ENCODE measurements at places on chromosomes 6 and 20.

- DNase-seq: no peak
These were observed 642 bp downstream of the EEF1A2 start for GRCh38 chr20:63497946-63498935.

DNA sequence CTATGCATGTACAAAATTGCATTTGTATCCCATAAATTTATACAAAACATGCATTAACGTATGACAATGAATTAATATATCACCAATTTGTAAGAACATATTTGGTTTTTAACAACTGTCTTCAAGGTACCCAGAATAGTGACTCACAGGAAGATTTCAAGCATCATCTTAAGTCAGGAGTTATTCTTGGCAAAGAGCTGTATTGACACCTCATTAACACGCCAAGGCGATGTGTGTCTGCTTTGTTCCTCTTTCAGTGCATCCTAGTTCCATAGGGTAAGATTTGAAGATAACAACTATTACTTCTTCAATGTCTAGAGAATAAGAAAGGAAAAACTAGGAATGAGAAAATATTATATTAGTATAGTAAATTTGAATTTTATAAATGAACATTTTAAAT lies 35.8 kb upstream of the TPD52L1 start:
- DNase-seq: no peak

DNA sequence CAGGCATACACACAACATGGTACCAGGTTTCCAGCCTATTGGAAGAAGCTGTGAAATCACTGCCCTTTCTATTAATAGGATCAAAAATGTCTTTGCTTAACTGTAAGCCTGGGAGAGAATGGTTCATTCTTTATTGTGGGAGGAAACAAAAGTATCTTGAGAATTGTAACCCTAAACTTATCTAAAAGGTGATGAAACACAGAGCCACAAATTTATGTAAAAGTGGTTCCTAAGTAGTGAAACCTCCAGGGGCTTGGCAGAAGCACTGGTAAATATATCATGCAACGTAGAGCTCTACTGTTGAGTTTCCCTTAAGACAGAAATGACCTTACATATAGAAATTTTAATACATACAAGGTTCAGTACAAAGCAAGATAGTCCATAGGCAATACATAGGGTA lies 17.2 kb upstream of the NOX3 start:
- DNase-seq: no peak

DNA sequence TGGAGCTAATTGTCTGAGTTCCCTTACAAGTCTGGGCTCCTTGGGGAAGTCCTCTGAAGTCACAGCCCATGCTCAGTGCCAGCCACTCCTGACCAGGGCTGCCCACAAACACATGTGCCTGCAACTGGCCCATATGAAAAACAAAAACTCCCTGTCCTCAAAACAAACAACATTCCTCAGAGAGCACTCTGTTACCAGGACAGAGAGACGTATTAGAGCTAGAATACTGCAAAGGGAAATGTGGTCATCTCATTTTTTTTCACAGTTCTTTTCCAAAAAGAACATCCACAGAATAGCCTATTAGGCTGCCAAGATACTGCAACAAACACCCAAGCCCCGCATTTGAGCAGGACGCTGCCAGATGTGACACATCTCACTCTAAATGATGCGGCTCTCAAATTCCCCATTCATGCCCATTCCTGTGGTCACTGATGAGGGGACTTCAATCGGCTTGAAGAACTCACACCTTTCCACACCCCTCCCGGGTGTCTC lies 71.1 kb downstream of the SLC22A23 start:
- DNase-seq: no peak

DNA sequence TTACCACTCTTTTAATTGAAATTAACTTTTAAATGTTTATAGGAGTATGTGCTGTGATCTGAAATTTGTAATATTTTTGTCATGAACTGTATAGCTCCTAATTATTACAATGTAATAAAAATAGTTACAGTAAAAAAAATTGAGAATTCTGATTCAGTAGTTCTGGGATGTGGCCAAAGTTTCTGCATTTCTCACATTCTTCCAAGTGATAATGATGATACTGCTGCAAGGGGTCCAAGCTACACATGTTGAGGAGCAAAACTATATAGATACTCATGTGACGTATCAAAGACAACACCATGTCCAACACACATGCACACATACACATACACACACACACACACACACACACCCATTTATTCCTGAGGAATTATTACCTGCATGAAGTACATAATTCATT lies 71.0 kb upstream of the FAM83B start:
- no peak for DNase-seq

DNA sequence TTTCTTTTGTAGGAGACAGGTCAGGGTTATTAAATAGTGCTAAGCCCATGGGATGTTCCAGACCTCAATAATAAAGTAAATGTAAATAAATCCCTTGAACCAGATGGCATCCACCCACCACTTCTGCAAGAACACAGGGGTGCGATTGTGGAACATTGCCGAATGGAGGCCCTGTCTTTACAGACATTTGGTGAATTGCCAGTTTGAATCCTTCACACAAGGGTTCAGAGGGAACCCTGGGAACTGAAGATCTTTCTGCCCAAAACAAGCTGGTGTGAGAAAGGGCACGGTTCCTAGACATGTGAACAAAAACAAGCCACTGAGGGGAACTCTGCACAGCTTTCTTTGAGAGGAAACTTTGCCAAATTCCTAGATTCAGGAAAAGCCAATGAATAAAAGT lies 30.2 kb upstream of the RNF8 start:
- DNase-seq: no peak

GRCh38 chr20:57244627-57245214 lies 21.7 kb downstream of the BMP7 start:
- no peak for DNase-seq

Measured in stimulated activated naive CD8-positive, alpha-beta T cell treated with anti-CD3 and anti-CD28 coated beads, Interleukin-15, Interleukin-2, amounts not matched to agents 100 U/mL and 50 U/mL, for 24 hours (primary cell).